ENCODE measurements at places on chromosomes 6 and 20.

- no peak for DNase-seq
These were observed 102.5 kb upstream of the BEND6 start for GRCh38 chr6:56852260-56853010.

- no peak for DNase-seq
These were observed 43.6 kb downstream of the FBXL4 start for GRCh38 chr6:98904096-98904495.

GRCh38 chr6:52046456-52046855 is 41.0 kb downstream of the PKHD1 start:
- no peak for DNase-seq

GRCh38 chr6:100886076-100886475 is 4.9 kb upstream of the ASCC3 start:
- DNase-seq = no peak
